K562 (cell line): ENCODE measurements at places on chromosomes 7 and 10. TPM values are rescaled to one million over a fixed set of nuclear protein-coding genes. Genes with fewer than 3 reads are reported as not detected.

Gene CROT
- total RNA-seq, result 4.8 and 5.1 TPM in 2 replicates

Gene CYP2C19
- total RNA-seq, result not detected in 2 replicates

DNA sequence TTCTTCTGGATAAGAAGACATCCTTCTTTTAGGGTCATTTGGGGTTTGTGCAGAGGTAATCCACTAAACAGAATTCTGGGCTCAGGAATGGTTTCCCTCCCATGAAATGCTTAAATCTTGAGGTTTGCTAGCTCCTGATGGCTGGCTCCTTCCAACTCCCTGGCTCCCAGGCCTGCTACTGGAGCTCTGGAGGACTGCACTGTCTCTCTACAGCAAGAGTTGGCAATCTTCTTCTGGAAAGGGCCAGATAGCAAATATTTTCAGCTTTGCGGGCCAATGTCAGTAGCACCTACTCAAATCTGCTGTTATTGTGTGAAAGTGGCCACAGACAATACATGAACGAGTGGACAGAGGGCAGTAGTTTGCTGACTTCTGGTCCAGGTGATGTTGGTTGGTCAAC is 174.2 kb upstream of the CTBP2 start:
- no peaks in the 10 kb centered on the region for H3K36me3 ChIP-seq
- H3K4me1 ChIP-seq, result no peaks in the 10 kb centered on the region
- no peak for DNase-seq
- H3K27ac ChIP-seq, result no peak overlapping the region

DNA sequence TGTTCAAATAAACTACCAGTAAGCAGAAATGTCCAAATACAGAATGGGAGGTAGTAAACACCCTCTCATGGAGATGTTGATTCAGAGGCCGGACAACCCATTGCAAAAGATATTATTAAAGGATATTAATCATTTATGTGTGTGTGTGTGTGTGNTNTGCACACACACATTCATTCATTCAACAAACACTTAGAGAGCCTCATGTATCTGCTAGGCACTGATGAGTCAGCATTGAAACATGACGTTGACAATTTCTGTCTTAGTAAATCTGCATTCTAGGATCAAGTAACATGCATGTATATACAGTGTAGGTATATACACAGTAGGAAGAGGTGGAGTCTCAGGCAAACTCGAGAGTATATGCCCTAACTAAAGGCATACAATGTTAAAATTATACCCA is 187.0 kb downstream of the ZNF365 start:
- H3K36me3 ChIP-seq, result no peaks in the 10 kb centered on the region
- H3K27ac ChIP-seq, result no peak overlapping the region
- H3K27me3 ChIP-seq, result no peaks in the 10 kb centered on the region
- DNase-seq, result no peak

DNA sequence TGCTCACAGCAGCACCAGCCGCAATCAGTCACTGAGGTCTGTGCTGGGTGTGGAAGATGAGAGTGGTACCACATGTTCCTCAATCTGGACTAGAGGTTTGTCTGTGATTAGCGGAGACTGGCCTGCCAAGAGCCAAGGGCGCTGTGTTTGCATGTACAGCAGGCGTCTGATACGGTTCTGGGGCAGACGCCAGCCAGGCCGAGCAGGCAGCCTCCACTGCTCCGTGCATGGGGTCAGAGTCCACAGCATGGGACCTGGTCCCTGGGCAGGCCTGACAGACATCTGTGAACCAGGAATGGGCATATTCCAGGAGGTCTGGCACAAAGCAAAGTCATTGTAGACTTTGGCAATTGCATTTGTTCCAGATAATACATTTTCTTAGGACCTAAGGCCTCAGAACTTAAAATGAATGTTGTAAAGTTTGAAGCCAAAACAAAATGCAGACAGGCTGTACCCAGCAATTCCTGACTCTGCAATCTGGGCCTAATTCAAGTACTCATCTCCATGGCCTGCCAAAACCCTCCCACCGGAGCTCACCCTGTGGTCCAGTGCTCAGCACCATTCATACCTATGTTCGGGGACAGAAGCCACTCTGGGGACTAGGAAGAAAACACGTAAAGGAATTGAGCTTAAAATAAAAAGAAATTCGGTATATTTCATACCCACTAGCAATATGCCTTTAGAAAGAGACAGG is 50.0 kb upstream of the FAM20C start:
- no peak overlapping the region for H3K4me3 ChIP-seq
- H3K36me3 ChIP-seq, result no peaks in the 10 kb centered on the region
- DNase-seq, result no peak
- H3K4me1 ChIP-seq, result no peaks in the 10 kb centered on the region
- no peak overlapping the region for H3K27ac ChIP-seq

DNA sequence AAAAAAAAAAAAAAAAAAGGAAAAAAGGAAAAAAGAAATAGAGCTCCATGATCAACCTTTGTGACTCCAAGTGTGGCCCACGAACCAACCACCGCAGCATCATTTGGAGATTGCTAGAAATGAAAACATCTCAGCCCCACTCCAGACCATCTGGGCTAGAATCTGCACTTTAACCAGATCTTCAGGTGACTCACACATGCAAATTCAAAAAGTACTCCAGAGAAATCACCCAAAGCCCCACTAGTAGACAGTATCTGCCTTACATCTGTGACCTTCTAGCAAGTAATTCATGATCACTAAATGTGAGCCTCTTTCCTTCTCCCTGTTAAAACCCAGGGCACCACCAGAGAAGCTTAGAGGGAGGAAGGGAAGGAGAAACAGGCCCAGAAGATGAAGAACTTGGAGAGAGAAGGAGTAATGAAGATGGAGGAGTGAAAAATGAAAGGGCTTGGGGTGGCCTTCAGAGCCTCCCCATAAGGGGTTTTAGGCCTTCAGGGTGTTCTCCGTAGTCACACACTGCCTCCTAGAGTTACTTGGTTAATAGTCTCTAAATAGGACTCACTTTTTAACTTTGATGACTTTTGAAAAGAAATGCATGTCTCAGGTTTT is 94.0 kb downstream of the SLC37A3 start:
- H3K36me3 ChIP-seq, result no peaks in the 10 kb centered on the region
- H3K27ac ChIP-seq, result no peak overlapping the region
- no peak overlapping the region for H3K4me3 ChIP-seq
- DNase-seq, result no peak
- no peaks in the 10 kb centered on the region for H3K27me3 ChIP-seq

DNA sequence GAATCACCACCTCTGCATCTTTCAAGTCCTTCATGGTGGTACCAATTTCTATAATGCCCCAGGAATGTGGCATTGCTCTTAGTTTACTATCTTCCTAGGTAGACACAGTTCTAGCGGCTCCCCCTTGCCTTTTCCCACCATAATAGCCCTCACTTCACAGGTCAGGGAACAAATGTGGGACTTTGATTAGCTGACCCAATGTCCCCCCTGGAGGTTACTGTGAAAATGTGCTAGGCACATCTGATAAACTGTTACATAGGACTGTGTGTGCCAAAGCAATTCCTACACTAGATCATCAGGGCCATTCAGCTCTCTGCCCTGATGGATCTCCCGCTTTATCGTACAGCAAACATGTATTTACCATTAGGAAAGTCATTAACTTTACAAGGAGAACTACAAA is 94.0 kb downstream of the TWIST1 start:
- H3K36me3 ChIP-seq, result no peaks in the 10 kb centered on the region
- no peak for DNase-seq
- H3K27me3 ChIP-seq, result no peaks in the 10 kb centered on the region
- no peaks in the 10 kb centered on the region for H3K4me1 ChIP-seq
- no peak overlapping the region for H3K4me3 ChIP-seq

DNA sequence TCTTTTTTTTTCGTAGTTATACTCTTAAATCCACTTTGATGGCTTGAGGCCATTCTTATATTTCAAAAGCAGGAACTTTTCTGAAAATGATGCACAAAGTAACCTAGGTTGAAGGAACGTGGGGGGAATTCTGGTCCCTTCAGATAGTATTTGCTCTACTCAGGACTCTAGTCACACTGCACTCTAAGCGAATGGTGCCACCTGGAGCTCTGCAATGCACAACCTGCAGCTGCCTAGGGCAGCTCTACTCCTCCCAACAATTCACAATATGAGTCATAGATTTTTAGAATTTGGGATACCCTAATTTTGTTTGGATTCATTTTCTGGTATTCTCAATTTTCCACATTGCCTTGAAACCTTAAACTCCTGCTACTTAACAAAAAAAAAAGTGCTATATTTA is 17.3 kb downstream of the SYPL1 start:
- no peaks in the 10 kb centered on the region for H3K4me1 ChIP-seq
- H3K36me3 ChIP-seq, result peaks cover 73% of the 10 kb centered on the region
- H3K27me3 ChIP-seq, result no peaks in the 10 kb centered on the region
- no peak for DNase-seq

DNA sequence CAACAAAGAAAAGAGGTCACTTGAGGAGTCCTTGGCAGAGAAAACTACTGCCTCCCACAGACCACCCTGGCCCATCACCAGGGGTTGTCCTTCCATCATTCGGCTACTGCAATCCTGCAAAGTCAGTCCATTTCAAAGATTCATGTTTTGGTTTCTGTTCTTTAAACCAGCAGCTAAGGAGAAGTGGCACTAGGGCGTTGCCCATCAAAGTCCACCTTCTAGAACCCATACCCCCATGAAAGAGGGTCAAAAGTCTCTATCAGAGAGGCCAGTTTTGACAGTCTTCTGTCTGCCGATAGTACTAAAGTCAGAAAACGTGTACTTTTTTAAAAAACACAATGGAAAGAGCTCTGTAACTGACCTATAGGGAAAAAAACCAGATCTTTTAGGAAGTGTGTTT is 14.4 kb downstream of the CCDC6 start:
- DNase-seq, result no peak
- peaks cover 23% of the 10 kb centered on the region; the same call in 1 of the 3 replicates for H3K36me3 ChIP-seq
- no peak overlapping the region for H3K4me3 ChIP-seq
- H3K4me1 ChIP-seq, result peaks cover 13% of the 10 kb centered on the region
- H3K27ac ChIP-seq, result no peak overlapping the region
